ENCODE measurements at places on chromosomes 3 and 15.

GRCh38 chr15:48645558-48646330 lies at the start of gene FBN1:
Gene FBN1, minus strand, starts transcription at chr15:48645709. Its CDS starts 940 bp downstream, at chr15:48644769.
- DNase-seq = peak; percentile 87

DNA sequence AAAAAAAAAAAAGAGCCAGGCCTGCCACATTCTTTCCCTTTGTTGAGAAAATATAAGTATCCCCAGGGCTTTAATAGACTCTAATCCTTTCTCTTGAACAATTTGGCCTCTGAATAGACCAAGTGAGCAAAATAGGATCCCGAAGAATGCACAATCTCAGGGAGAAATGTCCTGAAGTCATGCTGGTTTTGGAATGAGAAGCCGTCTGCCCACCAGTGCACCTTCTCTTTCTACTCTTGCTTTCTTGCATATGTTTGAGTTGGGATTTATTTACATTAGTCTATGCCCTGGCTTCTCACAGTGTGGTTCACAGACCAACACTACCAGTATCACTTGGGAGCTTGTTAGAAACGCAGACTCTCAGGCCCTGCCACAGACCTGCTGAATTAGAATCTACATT lies 153.0 kb downstream of the ZNF621 start:
- DNase-seq = no peak

DNA sequence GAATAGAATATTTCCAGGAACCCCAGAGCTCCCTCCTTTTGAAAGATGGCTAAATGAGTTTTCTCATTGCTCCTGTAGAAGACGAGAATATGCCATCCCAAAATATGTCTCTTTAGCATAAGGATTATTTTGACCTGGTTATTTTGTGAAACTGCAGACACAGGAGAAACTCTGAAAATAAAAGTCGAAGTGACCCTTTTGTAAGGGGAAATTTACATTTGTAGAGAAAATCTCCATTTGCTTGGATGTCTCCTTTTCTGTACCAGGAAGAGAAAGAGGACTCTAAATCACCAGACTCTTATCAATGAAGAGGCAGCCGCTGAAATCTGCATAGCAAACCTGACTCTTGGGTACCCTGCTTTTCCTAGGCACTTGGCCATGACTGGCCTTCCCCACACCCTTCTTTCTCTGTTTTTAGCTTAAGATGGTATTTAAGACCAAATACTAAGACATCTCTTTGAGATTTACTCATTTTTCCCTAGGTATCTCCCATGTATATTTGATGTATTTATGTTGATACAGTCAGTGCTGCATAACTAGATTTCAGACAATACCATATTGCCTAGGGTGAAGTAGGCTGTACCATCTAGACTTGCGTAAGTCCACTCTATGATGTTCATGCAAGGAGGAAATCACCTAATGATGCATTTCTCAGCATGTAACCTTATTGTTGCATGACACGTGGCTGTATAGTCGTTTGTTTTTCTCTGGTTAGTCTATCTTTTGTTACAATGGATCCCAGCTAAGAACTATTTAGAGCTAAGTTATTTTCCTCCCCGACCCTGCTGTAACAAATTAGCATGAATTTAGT lies 98.2 kb upstream of the UBE3A start:
- no peak for DNase-seq

DNA sequence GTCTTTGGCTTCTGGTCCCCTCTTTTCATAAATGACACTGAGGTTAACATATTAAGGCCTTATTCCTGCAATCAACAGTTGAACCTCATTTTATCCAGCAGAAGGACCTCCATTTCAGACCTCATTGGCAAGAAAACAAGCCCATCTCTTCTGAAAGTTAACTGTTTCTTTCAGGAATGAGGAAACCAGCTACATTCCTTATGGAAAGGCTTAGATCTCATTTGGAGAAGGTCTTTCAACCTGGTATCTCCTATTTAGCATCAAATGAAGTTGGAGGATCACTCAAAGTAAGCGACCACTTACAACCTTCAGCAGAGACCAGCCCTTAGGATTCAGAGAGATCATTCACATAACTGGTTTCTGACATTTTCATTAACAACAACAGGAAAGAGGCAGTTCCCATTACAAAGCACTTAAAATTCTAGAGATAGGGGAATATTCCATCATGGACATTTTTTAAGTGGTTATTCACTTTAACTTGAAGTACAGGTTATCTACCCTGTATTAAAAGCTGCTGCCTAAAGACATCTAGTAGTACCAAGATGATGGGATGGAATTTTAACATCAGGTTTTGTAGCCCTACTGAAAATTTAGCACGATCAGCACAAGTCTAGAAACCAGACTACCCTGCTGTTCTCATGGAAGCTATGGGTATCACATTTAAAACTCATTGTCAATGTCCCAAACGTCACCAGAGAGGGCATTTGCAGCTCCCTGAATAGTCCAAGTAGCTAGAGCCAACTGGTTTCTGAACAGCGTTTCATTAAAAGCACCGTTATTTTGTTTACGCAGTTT lies 30.4 kb downstream of the TFRC start:
- no peak for DNase-seq

- DNase-seq = no peak
Measured at GRCh38 chr3:52865994-52866393, 31.2 kb upstream of the MUSTN1 start.

DNA sequence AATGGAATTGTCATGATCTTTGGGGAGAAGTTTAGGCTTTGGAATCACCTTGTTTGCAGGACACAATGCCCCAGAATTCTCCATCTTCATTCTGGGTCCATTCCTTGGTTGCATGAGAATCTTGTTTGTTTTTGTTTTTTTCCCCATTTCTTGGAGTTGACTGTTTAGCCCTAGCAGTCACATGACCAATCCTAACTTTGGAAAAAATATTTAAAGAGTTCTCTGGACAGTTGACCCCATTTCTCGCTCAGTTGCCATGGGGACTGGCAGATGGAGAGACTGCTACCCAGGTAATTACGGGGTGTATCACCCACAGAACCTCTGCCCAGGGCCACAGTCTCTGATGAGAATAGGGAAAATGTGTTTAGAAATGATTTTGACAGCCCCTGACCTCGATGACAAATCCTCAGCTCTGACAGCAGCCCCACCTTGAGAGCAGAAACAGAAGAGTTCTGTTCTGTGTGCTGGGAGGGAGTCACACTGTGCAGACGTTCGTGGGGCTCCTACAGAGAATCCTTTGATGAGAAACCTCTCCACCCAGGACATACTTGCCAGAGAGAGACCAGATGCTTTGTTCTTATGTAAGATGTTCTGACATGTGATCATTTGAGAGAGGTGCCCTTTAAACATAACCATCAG lies 57.7 kb downstream of the IL16 start:
- no peak for DNase-seq

DNA sequence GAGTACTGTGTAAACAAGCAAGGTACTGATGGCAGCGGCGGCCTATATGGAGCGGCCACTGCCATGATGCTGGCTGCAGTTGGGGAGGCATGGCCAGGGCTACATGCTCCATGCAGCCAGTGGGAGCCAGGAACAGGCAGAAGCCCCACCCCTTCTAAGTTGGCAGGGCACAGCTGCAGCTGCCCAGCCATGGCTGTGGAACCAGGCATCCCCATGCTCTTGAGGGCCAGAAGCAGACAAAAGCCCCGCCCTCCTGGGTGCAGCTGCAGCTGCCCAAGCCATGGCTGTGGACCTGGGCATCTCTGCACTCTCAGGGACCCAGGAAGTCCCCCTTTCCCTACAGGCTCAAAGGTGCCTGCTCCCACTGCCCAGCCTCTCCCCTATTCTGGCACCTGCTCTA lies 150.9 kb downstream of the FMN1 start:
- no peak for DNase-seq

DNA sequence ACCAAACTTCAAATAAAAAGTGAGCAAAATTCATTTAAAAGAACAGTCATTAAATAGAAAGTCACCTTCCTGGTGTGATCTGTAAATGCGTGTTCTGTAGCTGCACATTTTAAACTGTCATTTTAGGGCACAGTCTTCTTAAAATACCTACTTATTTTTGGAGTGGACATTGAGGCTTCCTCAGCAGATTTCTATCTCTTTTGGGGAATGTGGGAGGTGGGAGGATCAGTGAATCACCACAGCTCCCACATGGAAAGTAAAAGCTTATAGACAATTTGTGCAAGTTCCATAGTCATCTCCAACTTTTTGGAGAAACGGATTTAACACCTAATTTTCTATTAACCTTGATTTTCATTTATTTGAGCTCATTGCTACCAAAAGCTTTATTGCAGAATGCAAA lies 21.0 kb upstream of the MOBP start:
- DNase-seq = no peak

DNA sequence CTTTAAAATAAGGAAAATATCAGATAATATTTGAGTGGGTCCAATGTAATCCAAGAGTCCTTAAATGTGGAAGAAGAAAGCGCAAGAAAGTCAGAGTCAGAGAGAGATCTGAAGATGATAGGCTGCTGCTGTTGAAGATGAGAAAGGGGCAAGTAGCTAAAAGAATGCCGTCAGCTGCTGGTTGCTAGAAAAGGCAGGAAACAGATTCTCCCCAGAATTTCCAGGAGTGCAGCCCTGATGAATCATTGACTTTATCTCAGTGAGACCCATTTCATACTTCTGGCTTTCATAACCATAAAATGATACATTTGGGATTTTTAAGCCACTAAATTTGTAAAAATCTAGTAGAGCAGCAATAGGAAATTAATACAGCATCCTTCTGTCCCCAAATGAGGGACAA lies 7.5 kb upstream of the CHMP2B start:
- DNase-seq = no peak

GRCh38 chr3:20096135-20096685 lies 56.0 kb downstream of the KAT2B start:
- DNase-seq = no peak

DNA sequence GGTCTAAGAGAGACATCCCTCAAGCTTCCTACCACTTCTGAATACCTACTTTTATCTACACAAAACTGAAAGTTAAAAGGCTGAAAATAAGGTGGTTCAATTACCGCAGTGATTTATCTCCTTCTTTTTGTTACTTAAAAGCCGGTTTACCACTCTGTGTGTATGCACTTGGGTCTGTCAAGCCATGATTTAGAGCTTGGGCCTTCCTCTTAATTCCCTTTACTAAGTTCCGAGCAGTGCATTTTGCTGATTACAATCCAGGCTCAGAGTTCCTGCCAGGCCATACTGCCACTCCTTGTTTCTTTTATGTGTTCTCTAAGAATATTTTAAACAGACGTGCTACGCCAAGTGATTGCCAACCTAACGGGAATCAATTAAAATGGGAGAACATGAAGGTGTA lies 16.5 kb downstream of the KCTD6 start:
- DNase-seq = no peak

GRCh38 chr3:192896208-192896607 lies 21.4 kb downstream of the MB21D2 start:
- DNase-seq = no peak

DNA sequence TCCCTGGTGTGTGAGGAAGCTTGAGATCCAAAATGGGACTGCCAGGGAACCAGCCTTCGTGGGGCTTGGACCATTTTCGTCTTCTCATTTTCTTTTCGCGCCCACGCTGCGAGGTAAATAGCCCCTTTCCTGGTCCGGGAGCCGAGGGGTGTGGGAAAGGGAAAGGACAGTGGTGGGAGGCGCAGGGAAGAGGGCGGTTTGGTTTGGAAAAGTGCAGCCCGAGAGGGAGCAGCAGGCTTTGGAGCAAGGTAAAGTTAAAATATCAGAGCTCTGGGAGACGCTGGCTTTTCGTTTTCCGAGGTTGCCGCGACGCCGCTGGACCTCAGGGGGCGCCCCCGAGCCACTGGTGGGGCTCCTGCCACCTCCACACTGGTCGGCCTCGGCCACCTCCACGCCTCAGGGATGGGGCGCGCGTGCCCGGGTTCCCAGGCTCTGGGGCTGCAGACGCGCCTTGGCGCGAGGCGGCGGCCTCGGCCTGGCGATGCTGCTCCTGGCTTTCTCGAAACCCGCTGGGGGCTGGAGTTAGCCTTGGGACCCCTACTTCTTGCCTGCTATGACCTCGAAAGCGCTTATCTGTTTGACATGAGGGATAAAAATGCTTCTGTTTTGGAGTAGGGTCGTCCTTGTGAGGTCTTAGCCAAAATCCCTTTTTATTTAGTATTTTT lies 3.2 kb downstream of the PTPRG start:
- DNase-seq = peak; percentile 77

- no peak for DNase-seq
Measured at GRCh38 chr3:196365736-196366135, 27.5 kb upstream of the TM4SF19 start.

- DNase-seq = no peak
Measured at GRCh38 chr3:189838291-189838690, 207.1 kb downstream of the TP63 start.

GRCh38 chr3:117589454-117589853 lies 879.9 kb downstream of the TUSC7 start:
- DNase-seq = no peak

DNA sequence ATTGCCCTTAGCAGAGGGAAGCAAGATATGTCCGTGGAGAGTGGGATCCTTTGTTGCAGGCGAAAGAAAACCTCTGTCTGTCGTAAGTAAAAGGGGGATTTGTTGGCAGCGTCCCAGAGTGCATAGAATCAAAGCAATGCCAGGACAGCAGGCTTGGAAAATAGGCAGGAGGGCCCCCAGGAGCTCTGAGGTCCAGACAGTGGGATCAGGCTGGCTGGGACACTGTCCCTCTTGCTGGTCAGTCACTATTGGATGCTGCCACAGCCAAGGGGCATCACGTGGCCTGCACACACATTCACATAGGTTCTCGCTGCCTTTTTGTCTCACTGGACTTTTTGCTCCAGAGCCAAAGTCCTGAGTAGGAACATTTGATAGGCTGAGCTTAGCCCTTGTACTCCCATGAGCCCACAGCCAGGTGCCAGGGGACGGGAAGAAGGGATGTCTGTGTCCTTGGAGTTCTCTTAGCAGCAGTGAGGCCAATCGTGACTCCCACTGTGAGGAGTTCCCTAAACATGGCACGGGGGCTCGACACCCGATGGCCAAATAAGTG lies 10.7 kb downstream of the MUC20 start:
- no peak for DNase-seq

GRCh38 chr15:93943586-93943985 lies 287.8 kb upstream of the MCTP2 start:
- no peak for DNase-seq

DNA sequence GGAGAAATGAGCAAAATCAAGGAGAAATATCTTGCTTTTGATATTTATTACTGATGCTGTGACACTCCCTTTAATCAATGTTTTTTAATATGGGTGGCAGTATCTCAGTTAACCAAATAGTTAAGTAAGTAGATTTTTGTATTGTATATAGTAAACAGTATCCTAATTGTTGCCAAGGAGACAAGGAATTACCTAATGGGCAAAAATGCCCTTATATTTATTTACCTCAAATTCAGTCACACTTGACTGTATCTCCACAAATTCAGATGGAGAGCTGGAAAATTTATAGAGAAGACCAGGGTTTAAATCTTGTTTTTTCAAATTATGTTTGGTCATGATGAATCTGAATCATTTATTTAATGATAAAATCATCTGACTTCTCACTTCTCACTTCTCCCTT lies 3.6 kb upstream of the CHD2 start:
- no peak for DNase-seq

DNA sequence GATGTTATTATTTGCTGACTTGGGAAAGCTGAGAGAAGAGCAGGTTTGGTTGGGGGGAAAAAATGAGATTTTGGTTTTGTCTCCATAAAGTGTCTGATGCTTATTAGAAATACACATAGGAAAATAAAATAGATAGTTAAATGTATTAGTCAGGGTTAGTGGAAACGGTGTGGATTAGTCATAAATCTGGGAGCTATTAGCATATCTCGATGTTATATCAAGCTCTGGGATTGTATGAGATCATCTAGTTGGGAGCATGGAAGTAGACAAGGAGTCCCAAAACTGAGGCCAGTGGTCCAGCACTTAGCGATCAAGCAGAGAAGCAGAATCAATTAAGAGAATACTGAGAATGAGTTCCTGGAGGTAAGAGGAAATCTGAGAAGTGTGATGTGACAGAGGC lies 845.5 kb downstream of the ROBO2 start:
- no peak for DNase-seq
